Right renal pelvis (tissue), 4 donors: ENCODE measurements at places on chromosomes 7 and 10. TPM values are rescaled to one million over a fixed set of nuclear protein-coding genes. Genes with fewer than 3 reads are reported as not detected.

VWC2 gene
- polyA plus RNA-seq: 1.1 TPM

TSPAN12 gene
- 199 TPM for polyA plus RNA-seq

- DNase-seq: no peak
Measured at GRCh38 chr10:131905267-131905571, 4.4 kb downstream of the PPP2R2D start.

DNA sequence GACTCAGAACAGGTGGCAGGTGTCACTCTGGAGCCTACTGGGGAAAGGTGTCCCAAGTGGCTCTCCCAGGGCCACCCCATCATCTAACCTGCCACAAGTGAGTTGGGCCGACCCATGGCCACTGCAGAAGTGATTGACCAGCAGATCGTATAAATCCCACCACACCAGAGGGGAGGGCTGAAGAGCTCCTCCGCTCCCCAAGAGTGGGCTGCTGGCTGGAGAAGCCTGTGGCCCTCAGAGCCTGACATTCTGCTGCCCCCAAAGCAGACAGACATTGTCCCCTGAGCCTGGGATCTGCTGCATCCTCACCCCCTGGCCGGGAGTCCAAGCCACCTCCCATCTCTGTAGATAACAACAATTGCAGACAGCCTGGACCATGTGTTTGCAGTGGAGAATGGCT lies 36.7 kb downstream of the ANXA8 start:
- DNase-seq: no peak

MLXIPL gene
- polyA plus RNA-seq: 5.1 TPM

DNA sequence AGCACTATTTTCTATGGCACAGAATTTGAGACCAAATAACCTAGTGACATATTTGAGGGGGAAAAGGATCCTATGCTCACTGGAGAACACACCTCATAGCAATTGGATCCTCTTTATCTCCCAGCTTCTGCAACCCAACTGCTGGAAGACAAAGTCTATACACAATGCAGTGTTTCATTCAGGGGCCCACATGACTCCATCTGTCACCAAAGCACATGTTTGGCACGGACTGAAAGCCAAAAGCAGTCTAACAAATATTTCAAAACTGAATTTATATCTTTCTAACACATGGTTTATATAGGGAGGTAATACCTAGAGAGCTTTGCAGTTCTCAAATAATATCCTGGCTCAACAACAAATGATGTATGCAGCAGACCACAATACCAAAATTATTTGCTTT lies 39.2 kb downstream of the ADAM12 start:
- DNase-seq: no peak

DNA sequence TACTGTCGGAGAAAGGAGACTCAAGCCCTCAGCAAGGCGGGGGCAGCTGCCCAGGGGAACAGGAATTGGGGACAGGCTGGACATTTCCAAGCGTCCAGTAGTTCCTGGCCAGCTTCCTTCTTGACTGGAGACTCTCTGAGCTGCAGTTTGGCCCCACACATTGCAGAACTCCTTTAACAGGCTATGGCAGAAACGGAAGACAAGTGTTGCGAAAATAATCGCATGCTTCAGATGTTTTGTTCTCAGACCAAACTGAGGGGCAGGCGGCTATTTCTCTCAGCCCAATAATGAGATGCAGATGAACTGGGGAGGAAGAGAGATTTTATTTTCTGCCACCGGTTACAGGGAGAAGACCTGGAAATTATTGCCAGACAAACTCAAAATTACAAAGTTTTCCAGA lies 88.0 kb upstream of the PFKP start:
- DNase-seq: no peak

HOXA5 gene
- polyA plus RNA-seq: 73.8 TPM

ZNF503 gene
- 62.3 TPM for polyA plus RNA-seq

DNA sequence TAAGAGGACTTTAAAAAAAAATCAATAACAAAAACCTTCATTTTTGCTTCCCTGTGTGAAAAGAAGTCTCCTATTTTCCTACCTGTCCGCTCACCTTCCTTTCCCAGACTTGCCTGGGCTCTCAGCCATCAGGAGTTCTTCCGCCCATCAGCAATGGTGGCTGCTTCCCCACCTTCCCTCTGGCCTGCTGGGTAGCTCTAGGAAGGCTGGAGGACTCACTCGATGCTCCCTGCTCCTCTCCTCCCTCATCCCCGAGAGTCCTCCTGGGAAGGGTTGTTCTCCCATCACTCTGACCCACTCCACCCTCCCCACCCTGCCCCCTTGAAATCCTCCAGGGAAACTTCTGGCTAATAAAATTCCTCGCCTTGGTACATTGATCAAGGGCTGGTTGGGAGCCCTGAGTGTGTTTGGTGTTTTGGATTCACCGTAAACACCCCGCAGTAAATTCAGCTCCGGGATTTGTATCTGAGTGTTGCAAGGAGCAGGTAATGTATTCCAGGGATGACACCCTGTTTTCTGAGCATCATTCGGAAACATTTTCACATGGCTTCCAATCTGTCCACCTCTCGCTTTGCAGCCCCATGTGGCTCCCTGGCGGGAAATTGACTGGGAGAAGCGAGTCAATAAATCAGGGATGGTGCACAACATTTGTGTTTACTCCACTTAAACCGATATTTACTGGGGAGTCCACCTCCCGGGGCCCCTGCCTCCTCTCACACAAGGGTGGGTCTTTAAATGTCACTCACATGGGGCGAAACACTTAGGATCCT lies 126.4 kb upstream of the SDK1 start:
- no peak for DNase-seq

DNA sequence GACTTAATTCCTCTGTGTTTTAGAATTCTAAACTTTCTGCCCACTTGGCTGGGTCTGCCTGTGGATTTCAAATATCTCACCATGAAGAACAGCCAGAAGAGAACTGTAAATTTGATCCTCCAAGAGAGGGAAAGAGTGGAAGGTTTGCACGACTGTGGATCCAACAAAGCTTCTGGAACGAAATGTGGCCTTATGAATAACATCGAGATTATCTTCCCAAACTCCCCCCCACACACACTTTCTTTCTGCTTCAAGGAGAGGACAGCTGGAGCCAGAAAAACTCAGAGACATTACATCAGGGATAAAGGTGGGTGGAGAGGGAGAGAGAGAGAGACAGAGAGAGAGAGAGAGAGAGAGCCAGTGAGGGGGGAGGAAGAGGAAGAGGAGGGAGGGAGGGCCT lies 570.1 kb upstream of the MGMT start:
- DNase-seq: no peak

DNA sequence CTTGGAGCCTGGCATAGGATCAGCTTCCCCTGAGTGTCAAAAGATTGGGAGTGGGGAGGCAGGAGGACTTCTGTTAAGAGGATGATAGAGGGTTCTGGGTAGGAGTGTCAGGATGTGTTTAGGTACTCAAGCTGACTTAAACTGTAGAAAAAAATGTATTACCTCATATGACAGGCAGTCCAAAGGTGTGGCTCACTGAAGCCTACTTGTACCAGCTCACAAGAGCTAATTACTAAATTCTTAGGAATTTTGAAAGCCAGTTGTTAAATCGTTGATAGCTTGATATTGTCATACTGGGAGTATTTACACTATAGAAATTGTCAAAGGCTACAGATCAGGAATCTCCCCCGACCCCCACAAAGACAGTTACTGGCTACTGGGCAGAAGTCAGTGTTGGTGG lies 32.1 kb downstream of the FAS start:
- DNase-seq: no peak

DNA sequence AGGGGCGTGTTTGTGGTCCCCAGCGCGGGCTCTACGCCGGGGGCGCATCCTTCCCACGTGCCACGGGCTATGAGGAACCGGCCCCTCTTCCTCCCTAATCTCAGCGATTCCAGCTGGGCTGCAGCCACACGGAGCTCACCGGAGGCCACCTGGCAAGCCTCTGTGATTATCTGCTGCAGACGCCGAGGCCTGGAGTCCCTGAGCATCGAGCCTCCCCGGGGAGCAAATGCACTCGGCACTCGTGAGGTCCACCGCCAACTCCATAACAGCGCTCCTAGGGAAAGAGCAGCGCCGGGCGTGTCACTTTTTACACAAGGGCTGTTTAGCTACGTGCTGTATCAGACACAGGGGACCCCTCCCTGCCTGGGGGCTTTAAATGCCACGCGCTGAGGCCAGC lies 101.2 kb downstream of the DYNC2I1 start:
- no peak for DNase-seq

DNA sequence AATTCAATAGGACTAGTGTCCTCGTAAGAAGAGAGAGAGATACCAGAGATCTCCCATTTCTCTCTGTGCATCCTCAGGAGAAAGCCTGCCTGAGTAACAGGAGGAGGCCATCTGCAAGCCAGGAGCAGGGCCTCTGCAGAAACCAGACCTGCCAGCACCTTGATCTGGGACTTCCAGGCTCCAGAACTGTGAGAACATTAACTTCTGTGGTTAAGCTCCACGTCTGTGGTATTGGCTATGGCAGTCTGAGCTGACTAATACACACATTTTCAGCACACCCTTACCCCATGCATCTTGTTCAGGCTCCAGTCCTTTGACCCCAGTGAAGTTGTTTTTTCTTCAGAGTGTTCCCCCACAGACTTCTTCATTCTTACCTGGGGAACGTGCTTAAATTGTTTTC lies 3.1 kb upstream of the CRTAC1 start:
- DNase-seq: no peak

- DNase-seq: no peak
Measured at GRCh38 chr7:107860981-107861652, 29.9 kb upstream of the DLD start.

DNA sequence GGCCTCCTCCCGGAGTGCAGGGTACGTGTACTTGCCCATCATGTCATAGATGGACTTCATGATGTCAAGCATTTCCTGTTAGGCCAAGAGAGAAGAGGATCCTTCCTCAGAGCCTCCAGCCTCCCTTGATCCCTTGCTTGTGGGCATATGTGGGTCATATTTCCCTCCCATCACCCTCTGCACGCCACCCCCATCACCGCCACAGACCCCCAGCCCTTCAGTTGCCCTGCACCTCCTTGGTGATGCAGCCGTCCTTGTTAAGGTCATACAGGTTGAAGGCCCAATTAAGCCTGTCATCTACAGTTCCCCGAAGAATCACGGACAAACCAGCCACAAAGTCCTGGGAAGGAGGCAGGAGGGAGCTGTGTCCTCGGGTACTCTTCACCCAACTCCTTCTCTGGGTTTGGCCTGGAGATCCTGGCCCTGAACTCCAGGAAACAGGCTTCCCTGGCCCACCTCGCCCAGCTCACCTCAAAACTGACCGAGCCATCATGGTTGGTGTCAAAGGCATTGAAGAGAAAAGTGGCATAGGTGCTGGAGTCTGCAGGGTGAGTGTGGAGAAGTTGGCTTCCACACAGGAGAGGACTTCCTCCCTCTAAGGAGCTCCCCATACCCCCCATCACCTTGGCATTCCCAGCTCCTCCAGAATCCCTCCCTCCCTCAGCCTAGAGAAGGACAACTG lies 9.8 kb upstream of the OGA start:
- DNase-seq: no peak
